ENCODE measurements at places on chromosomes 4 and X. TPM values are rescaled to one million over a fixed set of nuclear protein-coding genes. Genes with fewer than 3 reads are reported as not detected.
A peak's percentile ranks its signal among the peaks of the same experiment; 100 is the strongest.

DNA sequence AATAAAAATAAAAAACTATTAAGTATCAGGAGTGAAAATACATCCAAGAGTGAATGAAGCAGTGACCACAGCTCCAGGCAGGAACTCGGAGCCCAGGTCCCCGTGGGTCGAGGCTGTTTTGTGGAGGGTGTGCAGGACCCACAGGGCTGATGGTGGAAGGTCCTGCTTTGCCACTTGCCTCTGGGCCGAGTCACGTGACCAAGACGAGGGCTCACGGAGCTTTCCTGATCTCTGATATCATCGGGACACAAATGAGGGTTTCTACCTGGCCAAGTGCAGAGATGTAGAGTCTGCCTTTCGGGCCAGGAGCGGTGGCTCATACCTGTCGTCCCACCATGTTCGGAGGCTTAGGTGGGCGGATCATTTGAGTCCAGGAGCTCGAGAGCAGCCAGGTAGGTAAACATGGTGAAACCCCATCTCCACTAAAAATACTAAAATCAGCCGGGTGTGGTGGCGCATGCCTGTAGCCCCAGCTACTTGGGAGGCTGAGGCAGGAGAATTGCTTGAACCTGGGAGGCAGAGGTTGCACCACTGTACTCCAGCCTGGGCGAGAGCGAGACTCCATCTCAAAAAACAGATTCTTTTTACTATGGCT lies 7.2 kb downstream of the SLC25A6 start:
- DNase-seq = peak; percentile 14

DNA sequence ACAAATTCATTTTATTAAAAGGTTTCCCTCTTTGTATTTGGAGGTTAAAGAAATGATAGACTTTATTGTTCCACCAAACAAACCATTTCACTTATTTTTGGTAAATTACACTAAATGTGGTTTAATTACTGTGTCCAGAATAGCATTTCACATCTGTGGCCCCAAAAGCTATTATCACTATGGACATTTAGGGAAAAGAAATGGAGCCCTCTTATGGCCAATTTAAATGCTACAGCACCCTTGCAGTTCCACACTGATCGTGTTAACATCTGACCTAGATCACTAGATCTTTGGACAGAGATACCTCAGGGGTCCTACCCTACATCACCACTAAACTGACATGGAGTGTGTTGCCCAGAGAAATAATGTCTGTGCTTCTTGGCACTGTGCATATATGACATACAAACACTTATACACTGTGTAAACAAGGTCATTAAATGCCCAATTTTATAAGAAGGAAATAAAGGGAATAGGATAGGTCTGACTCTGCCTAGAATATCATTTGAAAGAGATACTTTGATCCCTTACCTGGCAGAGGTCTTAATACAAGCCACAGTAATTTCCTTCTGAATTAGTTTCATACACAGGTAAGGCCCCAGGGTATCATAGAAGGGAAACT lies 163.9 kb downstream of the KDR start:
- DNase-seq = no peak

DNA sequence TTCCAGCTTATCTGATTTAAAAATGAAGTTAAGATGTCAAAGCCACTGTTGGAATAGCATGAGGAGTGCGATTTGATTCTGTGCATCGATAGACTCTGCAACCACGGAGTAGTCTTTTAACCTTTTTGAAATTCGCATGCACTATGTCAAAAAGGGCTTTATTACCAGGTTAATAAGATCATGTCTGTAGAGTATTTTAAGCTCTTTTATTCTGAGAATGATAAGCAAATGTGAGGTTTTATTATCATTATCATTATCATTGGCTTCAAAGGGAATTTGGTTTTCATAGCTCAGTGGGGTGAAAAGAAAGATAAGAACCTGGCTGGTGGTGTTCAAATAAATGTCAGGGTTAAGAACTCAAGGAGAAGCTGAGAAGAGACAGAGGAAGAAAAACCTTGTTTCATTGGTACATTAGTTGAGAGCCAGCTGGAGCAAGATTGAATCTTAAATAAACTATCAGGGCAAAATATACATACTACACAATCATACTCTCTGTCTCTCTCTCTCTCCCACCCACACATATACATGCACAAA lies 102.6 kb downstream of the MMRN1 start:
- no peak for DNase-seq

GRCh38 chrX:136193771-136194170 lies 46.4 kb downstream of the FHL1 start:
- no peak for DNase-seq

DNA sequence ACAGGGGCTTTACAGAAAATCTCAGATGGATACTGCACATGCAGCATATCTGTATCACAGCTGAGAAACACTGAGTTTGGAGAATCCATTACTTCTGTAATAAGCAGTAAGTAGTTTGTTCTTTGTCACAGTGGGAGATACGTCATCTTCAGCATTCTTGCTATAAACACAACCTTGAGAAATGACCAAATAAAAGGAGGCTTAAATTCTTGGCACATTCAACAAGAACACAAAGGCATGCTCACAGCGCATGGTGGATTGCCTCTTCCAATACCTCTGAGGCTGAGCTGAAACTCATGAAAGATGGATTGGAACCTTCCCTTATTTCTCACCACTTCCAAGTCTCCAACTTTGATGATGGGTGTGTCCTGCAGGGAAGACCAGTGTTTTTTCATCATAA lies 54.5 kb downstream of the ANXA5 start:
- DNase-seq = no peak

- no peak for DNase-seq
These were observed 182.9 kb downstream of the ZIC3 start for GRCh38 chrX:137748827-137749226.

- DNase-seq = no peak
These were observed 45.7 kb downstream of the MANBA start for GRCh38 chr4:102715057-102715456.

- DNase-seq = peak; percentile 62
These were observed at the start of gene SPARCL1 for GRCh38 chr4:87529187-87529586. TSS of gene SPARCL1 (minus strand) at chr4:87529376. CDS start at chr4:87499574, 29,802 bp downstream.

The ITM2A gene
- total RNA-seq = 6.8 TPM

The AMBN gene
- 0.74 TPM for total RNA-seq

All from testis (tissue), 5 donors.